ENCODE measurements at places on chromosomes 3 and 15. TPM values are rescaled to one million over a fixed set of nuclear protein-coding genes. Genes with fewer than 3 reads are reported as not detected.

Gene CIB1
- 37.7 TPM for total RNA-seq

DNA sequence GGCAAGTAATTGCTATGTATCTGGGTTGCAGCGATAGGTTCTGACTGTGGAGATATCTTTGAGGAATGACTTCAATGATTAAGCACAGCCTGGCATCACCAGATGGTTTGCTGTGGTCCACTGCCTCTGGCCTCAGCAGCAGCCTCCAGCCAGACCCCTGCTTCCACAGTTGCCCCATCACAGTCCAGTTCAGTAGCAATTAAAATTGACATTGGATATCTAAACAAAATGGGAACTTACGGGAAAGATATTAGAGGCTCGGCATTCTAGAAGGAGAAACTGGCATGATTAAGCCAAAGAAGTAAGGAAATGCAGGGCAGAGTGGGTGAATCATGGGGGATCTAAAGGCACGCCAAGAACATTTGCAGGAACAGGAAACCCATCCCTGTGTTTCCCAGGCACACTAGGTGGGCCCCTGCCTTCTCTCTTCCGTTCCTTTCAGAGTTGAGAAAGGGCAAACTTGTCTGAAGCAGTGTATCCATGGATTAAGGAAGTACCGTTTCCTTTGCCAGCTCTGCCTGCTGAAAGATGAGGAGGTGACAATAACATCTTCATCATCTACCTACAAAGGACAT lies 36.3 kb upstream of the SH3BP5 start:
- no peaks in the 10 kb centered on the region for H3K27me3 ChIP-seq
- no peaks in the 10 kb centered on the region for H3K4me1 ChIP-seq
- H3K27ac ChIP-seq, result no peak overlapping the region
- no peak overlapping the region for H3K4me3 ChIP-seq

DNA sequence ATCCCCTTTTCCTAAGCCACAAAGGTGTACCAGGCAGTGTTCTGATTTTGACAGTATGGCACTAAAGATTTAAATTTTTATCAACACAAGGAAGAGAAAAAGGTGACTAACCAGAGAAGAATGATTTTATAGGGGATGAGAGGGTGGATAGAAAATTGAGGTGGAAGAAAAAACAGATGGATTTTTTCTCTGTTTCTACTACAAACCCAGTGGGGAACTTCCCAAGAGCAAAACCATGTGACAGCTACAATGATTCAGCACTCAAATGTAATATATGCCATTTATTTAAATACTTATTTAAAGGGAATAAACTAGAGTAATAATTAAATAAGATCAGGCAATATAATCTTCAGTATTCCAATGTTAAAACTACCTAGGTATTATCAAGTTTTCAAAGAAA lies 11.1 kb downstream of the DCUN1D1 start:
- H3K27ac ChIP-seq, result no peak overlapping the region
- H3K27me3 ChIP-seq, result no peaks in the 10 kb centered on the region
- H3K4me1 ChIP-seq, result peaks cover 11% of the 10 kb centered on the region
- DNase-seq, result no peak
- H3K36me3 ChIP-seq, result no peaks in the 10 kb centered on the region
- H3K4me3 ChIP-seq, result no peak overlapping the region

Gene VEPH1
- total RNA-seq, result 11.0 TPM

DNA sequence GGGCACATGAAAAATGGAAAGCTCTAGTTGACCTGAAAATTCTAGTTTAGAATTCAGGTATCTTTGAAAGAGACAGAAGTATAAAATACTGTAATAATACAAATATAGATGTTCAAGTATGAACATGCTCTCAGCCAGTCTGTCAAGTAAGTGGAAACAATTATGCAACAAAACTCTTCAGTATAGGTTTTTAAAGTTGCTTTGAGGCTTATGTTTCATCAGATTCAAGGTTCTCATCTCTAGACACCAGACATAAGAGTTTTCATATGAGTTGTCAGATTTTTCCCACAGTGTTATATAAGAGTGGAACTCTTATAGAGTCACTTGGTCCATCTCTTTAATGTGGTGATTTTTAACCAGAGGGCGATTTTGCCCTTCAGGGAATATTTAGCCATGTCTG lies 22.0 kb downstream of the CMSS1 start:
- no peak overlapping the region for H3K4me3 ChIP-seq
- H3K36me3 ChIP-seq, result no peaks in the 10 kb centered on the region
- H3K4me1 ChIP-seq, result peaks cover 12% of the 10 kb centered on the region
- DNase-seq, result no peak

DNA sequence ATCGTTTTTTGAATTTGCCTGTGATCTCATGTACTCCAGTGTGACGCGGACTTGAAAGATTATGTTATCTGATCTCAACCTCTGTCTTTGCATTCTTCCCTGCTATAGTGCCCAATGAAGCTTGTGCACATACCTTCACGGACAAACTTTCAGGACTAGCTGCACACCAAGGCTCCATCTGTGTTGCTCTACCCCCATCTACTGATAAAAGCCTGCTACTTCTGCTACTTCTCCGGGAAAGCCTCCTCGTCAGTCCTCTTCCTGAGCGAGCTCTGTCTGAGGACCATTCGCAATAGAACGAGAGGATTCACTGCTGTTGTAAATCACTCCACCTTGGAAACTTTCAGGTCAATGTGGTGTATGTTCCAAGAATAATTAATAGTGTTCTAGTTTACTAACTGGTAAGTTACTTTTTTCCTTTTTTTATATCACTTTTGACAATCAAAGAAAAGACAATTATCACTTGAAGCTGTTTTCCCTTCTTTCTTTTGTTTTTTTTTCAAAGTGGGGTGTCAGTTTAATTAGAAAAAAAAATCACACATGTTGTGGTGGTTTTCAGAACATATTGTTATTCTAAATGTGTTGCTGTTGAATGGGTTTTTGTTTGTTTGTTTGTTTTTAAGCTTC lies 217.6 kb downstream of the ARRDC4 start:
- H3K27ac ChIP-seq, result no peak overlapping the region
- no peak overlapping the region for H3K4me3 ChIP-seq
- H3K4me1 ChIP-seq, result no peaks in the 10 kb centered on the region
- peak; percentile 69 for DNase-seq
- H3K27me3 ChIP-seq, result no peaks in the 10 kb centered on the region
- H3K36me3 ChIP-seq, result no peaks in the 10 kb centered on the region

DNA sequence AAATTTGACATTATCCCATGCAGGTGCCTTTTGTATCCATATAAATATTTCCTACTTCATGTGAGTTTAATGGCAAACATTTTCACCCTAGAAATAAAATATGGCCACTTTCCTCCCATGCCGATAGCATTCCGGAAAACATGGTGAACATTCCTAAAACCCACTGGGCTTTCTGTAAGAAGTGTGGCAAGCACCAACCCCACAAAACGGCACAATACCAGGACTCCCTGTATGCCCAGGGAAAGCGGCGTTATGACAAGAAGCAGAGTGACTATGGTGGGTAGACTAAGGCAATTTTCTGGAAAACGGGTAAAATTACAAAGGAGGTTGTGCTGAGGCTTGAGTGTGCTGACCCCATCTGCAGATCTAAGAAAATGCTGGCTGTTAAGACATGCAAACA lies 7.6 kb downstream of the ANXA2 start:
- peaks cover 87% of the 10 kb centered on the region for H3K4me1 ChIP-seq
- peaks cover 3% of the 10 kb centered on the region for H3K36me3 ChIP-seq
- peak overlapping the region; percentile 76 for H3K27ac ChIP-seq
- H3K4me3 ChIP-seq, result no peak overlapping the region
- no peak for DNase-seq

DNA sequence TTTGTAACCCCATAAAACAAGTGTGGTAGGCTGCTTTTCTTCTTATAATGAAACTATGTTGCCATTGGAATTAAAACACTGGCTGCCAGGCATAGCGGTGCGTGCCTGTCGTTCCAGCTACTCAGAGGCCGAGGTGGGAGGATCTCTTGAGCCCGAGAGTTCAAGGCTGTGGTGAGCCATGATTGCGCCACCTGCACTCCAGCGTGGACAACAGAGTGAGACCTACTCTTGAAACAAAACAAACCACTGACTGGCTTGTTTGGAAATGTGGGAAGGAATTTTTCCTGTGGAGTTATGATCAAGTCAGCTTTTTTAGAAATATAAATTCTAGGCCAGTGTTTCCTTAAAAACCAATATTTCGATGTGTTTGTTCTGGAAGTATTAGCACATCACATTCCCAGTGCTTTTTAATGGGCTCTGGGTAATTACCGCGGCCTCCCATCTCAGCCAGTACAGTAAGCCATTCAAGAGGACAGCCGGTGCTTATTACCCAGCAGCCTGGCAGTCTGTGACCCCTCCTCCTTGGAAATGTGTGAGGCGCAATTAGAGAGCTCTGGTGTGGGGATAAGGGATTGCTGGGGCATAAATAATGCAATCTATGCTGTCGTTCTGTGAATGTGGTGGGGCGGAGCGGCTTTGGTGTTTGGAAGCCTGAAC lies 58.3 kb upstream of the TRAK1 start:
- peaks cover 17% of the 10 kb centered on the region for H3K4me1 ChIP-seq
- H3K27me3 ChIP-seq, result no peaks in the 10 kb centered on the region
- H3K4me3 ChIP-seq, result no peak overlapping the region
- DNase-seq, result no peak
- no peaks in the 10 kb centered on the region for H3K36me3 ChIP-seq

DNA sequence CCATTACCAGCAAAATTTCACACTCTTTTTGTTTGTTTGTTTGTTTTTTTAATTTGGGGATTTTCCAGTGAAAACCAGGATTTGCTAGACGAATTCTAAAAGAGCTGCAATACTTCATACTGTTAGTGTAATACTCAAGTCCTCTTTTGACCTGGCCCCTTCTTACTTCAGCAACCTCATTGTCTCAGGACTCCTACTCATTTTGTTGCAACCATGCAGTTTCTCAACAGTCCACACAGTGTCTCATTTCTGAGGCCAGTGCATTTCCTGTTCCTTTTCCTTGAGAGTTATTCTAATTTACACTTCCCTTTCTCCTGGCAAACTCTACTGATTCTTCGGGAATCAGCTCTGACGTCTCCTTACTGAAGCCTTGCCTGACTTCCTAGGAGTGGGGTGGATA lies 35.6 kb downstream of the NSUN3 start:
- no peaks in the 10 kb centered on the region for H3K36me3 ChIP-seq
- H3K27me3 ChIP-seq, result no peaks in the 10 kb centered on the region
- no peak overlapping the region for H3K4me3 ChIP-seq
- H3K4me1 ChIP-seq, result no peaks in the 10 kb centered on the region
- no peak for DNase-seq

DNA sequence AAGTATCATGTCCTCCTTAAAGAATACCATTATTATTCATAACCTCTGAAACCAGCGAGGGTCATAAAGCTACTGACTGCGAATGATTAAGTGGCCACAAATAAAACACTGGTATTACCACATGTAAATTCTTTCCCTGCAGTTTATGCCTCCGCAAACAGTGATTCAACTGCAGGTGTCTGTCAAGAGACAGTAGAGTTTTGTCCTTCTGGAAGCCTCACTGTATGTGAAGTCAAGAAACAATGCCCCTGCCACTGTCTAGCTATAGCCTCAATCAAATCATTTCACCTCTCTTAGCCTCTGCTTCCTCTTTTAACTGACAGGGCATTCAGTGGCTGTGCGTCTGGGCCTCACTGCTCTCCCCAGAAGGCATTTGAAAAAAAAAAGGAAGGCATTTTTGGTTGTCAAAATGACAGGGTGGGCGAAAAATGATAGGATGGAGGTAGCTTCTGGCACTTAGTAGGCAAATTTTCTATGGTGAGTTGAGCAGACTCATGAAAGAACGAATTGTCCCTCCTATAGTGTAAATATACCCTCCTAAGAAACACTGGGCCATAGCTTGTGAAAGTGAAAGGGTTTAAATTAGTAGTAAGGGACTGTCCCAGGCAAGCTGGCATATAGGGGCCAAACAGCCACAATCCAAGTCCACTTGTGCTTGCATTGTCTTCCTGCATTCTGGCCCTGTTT lies 66.7 kb downstream of the FILIP1L start:
- DNase-seq, result peak; percentile 74
- H3K4me3 ChIP-seq, result no peak overlapping the region
- H3K4me1 ChIP-seq, result peaks cover 72% of the 10 kb centered on the region
- peak overlapping the region; percentile 86 for H3K27ac ChIP-seq

Gene UBR1
- total RNA-seq, result 22.3 TPM

DNA sequence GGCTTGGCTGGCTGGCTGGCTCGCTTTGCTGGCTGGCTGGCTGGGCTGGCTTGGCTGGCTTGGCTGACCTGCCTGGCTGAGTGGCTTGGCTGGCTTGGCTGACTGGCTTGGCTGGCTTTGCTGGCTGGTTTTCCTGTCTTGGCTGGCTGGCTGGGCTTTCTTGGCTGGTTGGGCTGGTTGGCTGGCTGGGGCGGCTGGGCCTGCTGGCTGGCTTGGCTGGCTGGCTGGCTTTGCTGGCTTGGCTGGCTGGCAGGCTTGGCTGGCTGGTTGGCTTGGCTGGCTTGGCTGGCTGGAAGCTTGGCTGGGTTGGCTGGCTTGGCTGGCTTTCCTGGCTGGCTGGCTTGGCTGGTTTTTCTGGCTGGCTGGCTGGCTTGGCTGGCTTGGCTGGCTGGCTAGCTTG lies 435.6 kb downstream of the GOLGA6L6 start:
- H3K27me3 ChIP-seq, result no peaks in the 10 kb centered on the region
- H3K27ac ChIP-seq, result no peak overlapping the region
- no peaks in the 10 kb centered on the region for H3K4me1 ChIP-seq
- H3K4me3 ChIP-seq, result no peak overlapping the region
- peak; percentile 21 for DNase-seq
- H3K36me3 ChIP-seq, result no peaks in the 10 kb centered on the region

Gene CAV3
- total RNA-seq, result not detected

DNA sequence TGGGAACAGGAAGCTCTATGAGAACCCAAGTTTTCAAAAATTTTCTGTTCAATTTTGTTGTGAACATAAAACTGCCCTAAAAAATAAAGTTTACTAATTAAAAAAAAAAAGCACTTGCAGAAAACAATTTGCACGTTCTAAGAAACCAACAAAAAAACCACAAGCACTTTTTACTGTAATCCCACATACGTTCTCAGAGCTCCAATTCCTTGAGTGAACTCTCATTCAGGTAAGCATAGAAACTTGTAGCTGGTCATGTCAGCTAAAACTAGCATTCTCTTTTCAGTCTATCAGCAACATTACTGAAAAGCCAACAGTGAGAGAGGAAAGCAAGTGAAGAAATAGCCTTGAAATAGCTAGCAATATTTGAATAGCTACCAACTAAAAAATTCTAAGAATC lies 11.5 kb upstream of the TMF1 start:
- no peak for DNase-seq
- H3K27ac ChIP-seq, result no peak overlapping the region
- no peaks in the 10 kb centered on the region for H3K4me1 ChIP-seq
- no peaks in the 10 kb centered on the region for H3K36me3 ChIP-seq
- no peaks in the 10 kb centered on the region for H3K27me3 ChIP-seq

GRCh38 chr3:23804441-23805209 lies 1.1 kb upstream of the UBE2E1 start:
- no peak for DNase-seq
- H3K36me3 ChIP-seq, result no peaks in the 10 kb centered on the region
- no peaks in the 10 kb centered on the region for H3K27me3 ChIP-seq
- H3K4me3 ChIP-seq, result peak overlapping the region; percentile 76
- H3K27ac ChIP-seq, result no peak overlapping the region

DNA sequence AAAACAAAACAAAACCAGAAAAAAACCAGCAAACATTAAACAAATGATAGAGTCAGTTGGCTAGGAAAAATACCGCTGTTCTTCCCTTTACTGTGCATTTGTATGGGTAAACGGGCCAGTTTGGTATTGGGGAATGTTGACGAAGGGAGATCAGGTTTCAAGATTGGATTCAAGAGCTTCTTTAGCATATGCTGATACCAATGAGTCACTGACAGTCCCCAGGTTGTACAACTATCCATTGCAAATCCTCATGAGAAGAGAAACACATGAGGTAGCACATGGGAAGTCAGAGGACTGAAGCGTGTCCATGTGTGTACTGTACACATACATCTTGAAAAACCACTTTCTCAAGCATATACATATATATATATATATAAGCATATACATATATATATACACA lies 25.6 kb downstream of the TIGIT start:
- H3K27me3 ChIP-seq, result no peaks in the 10 kb centered on the region
- H3K27ac ChIP-seq, result no peak overlapping the region
- DNase-seq, result no peak
- 0 out of 2 replicates have a peak, but pooled peaks cover 3% of the 10 kb centered on the region for H3K4me1 ChIP-seq
- H3K4me3 ChIP-seq, result no peak overlapping the region

All from Caco-2 (cell line).